ENCODE measurements at places on chromosomes 12 and 14.

DNA sequence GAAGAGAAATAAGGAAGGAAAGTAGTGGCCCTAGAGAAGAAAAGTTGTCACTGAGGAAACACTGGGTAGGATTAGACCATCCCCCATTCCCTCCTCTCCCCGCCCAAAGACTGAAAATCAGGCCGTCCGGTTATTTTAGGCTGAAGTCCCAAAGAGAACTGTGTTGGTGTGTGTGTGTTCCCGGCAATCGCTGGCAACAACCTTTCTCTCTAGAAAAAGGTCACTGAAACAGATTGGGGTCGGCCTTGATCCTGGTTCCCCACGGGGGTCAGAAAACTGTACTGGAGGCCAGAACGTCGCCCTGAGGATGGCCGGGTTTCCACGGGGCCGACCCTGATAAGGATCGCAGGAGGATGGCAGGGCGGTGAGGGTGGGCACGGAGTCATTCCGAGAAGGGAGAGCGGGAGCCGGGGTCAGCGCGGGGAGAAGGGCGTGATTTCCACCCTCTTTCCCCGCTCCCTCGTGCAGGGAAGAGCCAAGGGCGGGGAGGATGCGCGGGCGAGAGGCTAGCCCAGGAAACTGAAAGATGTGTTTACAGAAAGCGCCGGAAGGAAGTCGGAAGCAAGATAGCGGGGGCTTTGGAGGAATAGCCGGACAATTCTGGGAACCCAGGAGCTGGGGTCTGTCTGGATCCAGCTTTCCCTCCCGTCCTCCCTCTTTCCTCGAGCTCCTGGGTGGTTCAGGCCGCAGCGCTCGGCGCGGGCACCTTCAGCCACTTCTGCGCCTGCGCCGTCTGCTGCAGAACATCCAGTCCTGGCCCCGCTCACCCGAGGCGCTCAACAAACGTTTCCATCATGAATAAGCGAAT lies 25.3 kb upstream of the SPTLC2 start:
- peak; percentile 60 for DNase-seq

GRCh38 chr12:14803830-14804160 lies 325 bp downstream of the C12orf60 start:
- DNase-seq: no peak

DNA sequence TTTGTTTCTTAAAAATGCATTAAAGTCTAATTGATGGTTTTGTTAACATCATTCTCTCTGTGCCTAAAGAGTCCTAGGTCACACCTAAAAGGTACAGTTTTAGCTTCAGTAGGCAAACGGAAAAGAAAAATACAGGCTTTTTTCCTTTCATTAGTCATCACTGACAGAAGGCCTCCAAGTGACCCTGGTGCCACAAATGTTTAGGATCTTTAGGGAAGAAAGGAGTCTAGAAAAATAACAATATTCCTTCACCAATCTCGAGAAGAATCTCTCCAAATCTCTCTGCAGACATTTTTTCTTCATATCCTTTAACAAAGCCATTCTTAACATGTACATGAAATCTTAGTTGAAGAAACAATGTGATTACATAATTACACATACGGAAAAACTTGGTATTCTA lies 2.0 kb downstream of the DENND5B start:
- no peak for DNase-seq

DNA sequence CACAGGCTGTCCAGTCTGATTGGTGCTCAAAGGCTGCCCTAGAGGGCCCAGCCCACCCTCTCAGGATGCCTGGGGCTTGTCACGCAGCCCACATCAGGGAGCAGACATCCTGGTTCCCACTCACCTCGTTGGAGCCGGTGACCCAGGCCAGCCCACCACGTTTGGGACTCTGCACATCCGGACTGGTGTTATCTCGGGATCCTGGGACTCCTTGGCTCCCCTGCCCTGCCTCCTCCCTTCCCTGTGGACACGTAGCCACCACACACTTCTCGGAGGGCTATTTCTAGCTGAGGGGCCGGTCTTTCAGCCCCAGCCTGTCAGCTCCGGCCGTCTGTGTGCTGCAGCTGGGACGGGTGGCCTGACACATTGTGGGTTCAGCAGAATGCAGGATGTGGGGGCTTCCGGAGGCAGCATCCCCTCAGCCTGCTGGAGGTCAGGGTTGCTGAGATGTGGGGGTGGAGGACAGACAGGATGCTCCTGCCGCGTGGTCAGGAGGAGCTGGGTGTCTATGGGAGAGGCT lies 12.8 kb upstream of the FGF23 start:
- no peak for DNase-seq

GRCh38 chr14:54652188-54652587 lies 85.3 kb downstream of the SAMD4A start:
- DNase-seq: no peak
